ENCODE measurements at places on chromosomes 6 and 20. TPM values are rescaled to one million over a fixed set of nuclear protein-coding genes. Genes with fewer than 3 reads are reported as not detected.

Gene RIPPLY2
- not detected for total RNA-seq

DNA sequence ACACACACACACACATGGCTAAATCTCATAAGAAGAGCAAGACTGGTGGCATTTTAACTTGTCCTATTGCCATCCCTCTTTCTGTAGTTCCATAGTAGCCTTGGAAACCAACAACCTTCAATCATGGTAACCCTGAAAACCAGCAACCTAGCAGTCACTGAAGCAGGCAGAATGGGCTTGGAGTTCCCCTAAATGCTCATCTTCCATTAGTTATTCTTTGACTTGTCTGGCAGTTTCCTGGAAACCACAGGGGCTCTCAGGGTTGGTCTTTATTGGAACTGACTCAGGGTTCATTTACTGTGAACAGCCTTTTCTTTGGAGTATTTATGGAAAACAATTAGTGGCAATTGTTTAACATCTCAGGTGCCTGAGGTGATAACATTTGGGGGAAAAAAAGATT is 19.4 kb upstream of the BRPF3 start:
- peak; percentile 35 for DNase-seq

- no peak for DNase-seq
Observed at GRCh38 chr20:33079259-33079658, at the start of gene BPIFB4. TSS of gene BPIFB4 (plus strand) at chr20:33079643. CDS start at chr20:33081527, 1,884 bp downstream.

Gene GNRH2
- not detected for total RNA-seq

DNA sequence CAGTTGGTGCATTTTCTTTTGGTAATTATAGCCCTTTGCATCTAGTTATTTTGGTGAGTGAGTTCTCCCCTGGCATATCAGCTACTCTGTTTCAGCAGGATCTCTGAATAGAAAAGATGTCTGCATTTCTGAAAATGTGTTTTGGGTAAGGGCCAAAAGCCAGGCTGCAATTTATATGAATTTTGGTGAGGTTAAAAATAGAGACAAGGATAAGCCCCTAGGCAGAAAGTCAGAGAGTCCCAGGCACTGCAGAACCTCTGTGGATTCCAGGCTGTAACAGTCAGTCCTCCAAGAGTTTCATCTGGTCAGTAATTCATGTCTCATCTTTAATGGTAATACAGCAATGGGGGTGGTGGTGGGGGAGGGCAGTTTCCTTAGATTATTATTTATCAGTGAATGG is 53.0 kb downstream of the HDGFL1 start:
- no peak for DNase-seq

GRCh38 chr20:3710011-3710466 is 2.4 kb downstream of the SIGLEC1 start:
- DNase-seq = no peak

All from Caki2 (cell line).